Stimulated activated CD8-positive, alpha-beta memory T cell treated with anti-CD3 and anti-CD28 coated beads, Interleukin-7, amount 100 ng/mL, for 1 hour (primary cell): ENCODE measurements at places on chromosomes 4 and X.

DNA sequence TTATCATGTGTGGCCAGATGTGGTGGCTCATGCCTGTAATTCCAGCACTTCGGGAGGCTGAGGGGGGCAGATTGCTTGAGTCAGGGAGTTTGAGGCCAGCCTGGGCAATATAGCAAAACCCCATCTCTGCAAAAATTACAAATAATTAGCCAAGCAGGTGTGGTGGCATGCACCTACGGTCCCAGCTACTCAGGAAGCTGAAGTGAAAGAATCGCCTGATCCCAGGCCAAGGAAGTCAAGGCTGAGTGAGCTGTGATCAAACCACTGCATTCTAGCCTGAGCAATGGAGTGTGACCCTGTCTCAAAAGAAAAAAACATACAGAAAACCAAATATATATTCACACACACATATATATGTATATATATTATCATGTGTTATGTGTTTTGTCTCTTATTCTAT is 15.0 kb downstream of the APELA start:
- DNase-seq: no peak

- DNase-seq: no peak
These were observed 400.6 kb upstream of the NR3C2 start for GRCh38 chr4:148842843-148843242.

DNA sequence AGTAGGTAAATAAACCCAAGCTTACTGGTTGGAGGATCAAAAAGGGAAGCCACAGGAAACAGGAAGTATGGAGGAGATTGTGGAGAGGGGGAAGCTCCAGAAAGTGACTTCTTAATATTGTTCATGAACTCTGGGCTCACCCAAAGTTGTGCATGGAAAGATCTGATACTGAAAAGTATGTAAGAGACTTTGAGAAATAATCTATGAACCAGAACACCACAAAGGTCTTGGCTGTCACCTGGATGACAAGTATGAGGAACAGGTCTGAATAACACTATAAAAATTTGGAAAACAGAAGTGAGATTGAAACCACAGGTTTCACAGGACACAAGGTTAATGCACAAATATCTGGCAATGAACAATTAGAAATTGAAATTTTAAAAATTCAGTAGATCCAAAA is 567.4 kb downstream of the INPP4B start:
- DNase-seq: no peak

GRCh38 chr4:107603430-107603829 is 116.6 kb downstream of the PAPSS1 start:
- DNase-seq: no peak

- DNase-seq: no peak
These were observed 3.3 kb downstream of the SH3BP2 start for GRCh38 chr4:2795893-2796848.
